NCI-H510A treated with DMSO at 0.1 percent for 48 hours (cell line): ENCODE measurements at places on chromosomes 4 and X.
A peak's percentile ranks its signal among the peaks of the same experiment; 100 is the strongest.

DNA sequence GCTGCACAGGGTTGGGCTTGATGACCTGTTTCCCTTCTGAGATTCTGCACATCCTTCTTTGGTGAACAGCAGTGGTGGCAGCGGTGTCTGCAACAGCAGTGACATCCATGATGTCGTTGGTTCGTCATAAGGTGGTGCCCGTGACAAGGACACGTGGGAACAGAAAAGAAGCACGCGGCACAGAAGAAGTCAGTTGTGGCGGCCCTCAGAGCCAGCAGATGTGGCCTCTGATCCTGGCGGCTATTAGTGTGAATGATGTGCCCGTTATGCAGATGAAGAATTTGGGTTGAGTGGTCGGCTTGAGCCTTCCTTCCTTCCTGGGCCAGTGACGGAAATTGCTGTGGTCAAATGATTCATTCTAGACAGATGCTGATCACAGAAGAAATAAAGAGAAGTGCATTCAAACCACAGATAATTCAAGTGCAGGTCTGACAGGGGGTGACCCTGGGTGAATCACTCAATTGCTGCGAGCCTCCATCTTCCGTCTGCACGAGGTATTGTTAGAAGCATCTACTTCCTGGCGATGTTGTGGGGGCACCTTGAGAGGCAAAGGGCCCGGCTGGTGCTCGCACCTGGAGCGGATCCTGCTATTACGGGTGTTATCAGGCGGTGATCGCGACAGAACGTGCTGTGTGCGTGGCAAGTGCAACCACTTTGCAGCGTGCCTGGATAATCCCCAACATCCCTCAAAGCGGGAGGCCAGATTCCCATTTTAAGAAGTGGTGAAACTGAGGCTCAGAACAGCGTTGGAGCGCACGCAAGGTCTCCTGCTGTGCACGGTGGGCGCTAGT, 215.2 kb upstream of the PSAPL1 start:
- DNase-seq: no peak

DNA sequence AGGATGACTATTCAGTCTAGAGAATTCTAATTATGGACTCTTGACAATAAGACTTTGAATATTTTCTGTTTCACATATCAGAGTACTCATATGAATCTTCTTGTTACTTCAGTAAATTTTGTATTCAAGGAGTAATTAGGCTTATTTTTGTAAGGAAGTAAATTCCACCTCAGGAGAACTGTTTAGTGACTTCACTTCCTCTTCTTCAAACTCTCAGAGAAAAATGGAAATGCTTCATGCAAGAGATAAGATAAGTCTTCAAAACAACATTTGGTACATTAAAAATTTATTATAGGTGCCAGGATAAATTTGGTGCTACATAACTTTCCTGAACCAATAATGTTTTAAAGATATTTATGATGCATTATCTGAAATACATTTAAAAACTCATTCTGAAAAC, 1421.9 kb downstream of the PCDH7 start:
- no peak for DNase-seq

DNA sequence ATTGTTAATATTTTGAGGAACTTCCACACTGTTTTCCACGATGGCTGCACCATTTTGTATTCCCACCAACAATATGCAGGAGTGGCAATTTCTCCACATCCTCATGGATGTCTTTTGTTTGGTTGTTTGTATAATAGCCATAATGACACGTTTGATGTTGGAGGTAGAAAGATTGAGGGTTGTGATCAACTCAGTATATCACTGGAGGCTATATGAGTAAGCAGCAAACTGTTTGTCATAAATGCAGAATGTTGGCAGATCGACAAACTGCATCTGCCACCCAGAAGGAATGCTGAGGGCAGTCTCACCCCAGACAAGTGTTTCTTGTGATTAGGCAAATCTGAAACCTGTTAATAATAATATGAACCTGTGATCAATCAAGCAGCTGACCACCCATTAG, 243.9 kb upstream of the WDFY3 start:
- no peak for DNase-seq

DNA sequence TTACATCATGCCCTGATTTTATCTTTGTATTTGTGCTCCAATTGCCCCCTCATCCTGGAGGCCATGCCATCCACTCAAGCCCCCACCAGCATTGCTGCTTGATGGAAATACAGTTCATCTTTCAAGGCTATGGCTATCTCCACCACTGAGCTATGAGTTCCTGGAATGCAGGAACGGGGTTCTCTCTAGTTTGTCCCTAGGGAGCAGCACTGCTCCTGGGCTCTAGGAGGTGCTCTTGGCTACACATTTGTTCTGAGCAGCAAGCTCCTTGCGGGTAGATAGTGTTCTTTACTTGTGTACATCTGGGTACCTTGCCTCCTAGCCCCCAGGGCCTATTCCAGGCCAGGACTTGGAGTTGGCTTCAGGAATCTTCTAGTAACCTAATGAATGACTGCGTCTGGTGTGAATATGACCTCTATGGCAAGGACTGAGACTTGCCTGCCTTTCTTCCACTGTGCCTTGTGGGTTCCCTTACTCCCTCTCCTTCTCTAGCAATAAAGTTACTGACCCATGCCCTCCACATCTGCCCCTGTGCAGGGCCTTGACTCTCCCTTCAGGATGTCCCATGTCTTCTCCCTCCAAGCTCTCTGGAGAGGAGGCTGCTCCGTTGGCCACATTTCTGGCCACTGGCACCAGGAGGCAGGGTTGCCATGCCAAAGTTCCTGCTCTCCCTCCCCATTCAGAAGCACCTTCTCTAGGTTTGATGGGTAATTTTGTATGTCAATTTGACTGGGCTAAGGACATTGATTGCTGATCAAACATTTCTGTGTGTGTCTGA, 7.6 kb downstream of the CITED1 start:
- no peak for DNase-seq

GRCh38 chr4:84753321-84753972, 170.5 kb downstream of the CDS1 start:
- no peak for DNase-seq

GRCh38 chr4:2296631-2297601, 35.0 kb upstream of the MXD4 start:
- no peak for DNase-seq

DNA sequence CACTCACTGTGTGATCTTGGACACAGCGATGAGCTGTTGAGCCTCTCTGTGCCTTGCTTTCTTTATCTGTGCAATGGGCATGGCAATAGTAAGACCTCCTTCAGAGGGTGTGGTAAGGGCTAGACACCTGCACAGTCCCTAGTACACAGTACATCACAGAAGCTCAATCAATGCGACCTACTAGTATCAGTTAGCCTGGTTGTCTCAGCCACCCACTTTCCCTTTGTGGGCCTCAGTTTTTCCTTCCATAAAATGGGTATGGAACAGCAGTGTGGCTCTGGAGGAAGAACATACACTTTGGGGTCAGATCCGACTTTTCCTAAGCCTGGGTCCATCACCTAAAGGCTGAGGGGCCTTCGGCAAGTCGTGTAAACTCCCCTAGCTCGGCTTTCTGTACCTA, 3.5 kb upstream of the HTRA3 start:
- DNase-seq: no peak

GRCh38 chr4:184250795-184251669, 33.4 kb upstream of the ENPP6 start:
- peak; percentile 35 for DNase-seq

DNA sequence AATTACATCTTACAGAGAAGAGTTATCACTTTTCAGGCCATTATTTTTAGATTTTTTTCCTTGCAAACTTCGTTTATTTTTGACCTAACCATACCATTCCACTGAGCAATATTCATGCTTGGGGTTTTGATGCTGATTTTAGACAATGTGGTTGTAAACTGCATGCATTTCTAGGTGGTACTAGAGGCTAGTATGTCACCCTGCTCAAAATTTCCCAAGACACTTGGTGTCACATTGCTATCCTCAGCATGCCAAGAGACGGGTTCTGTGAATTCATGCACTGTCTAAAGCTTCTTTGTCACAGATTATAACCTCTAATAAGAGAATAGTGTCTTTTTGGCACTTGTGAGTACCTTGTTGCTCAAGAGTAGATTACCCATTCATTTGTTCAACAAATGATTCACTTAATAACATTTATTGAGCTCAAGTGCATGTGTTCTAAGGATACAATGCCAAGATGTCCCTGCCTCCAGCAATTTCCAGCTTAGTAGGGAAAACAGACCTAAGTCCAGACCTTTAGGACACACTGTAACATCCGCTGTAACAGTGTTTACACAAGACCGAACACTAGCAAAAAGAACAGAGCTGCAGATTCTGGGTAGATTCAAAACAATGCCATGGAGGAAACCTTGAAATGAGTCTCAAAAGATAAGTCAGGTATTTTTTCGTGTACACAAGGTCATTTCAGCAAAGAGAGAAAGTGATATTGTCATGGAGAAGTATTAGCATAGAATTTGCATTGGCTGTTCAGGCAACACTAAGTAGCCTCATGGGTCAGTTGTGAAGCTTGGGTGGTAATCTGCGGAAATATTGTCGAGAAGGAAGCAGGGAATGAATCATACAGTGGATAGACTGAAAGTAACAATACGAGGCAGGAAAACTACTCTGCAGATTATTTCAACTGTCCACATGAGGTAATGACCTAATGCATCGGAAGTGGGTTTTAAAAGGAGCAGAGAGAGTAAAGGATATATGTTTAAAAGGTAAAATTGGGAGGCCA, 515.1 kb upstream of the ZFP42 start:
- DNase-seq: no peak

DNA sequence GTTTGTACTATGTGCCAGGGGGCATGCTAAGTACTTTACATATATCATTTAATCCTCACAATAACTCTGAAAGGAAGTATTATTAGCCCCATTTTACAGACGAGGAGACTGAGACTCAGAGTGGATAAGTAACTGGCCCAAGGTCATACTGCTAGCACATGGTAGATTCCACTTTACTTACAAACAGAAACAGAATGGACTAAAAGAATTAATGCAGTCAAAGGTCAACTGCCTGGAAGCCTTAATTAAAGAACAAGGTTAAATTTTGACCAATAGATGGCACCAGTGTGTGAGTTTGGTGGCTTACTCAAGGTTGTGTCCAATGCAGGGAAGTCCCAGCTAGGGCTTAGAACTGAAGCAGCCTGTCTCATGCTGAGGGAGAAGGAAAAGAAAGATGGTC, 4.7 kb downstream of the RIPPLY1 start:
- peak; percentile 35 for DNase-seq

DNA sequence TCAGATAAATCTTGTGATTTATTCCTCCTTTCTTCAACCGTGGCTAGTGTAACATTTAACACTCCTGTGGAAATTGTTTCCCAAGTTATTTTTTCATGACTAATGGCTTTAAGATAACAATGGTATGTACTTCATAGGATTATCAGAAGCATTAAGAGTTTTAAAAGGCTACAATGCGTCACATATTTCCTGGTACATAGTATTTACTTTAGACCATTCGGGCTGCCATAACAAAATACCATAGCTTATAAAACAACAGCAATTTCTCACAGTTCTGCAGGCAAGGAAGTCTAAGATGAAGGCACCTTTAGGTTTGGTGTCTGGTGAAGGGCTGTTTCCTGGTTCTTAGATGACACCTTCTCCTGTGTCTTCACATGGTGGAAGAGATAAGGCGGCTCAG, 158.6 kb downstream of the PAPSS1 start:
- no peak for DNase-seq

GRCh38 chr4:80135702-80136058, 61.6 kb upstream of the PRDM8 start:
- DNase-seq: no peak

DNA sequence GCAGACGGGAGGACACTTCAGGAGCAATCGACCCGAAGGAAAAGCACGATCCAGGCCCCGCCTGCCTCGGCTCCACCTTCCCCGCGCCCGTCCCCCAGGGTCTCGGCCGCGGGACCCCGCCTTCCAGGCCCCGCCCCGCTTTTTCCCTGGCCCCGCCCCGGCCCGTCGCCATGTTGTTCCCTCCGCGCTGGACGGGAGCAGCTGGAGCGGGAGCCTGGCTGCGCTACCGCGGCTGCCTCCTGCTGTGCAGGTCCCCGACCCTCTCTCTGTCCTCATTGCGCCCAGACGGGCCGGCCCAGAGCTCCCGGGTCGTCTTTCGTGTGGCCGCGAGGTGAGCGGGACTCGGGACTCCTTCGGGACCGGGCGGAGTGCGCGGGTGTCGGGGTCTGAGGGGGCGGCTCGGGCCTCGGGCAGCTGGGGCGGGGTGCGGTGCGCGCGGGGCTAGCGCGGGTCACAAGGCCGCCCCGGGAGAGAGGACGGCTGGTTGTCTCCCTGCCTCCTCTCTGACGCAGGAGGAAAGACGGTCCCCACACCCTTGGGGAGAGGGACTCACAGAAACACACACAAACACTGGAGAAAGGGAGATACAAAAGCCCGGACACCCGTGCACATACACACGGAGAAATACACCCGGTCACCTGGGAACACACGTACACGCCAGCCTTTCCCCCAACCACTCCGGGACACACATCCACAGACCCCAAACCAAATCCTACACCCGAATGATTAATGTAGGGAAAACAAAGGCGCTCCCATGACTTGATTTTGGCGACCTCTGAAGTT, at the start of gene RAB9A:
Gene RAB9A (plus strand): TSS at position 171 of the 783 bp plus-strand sequence. CDS start 19,619 bp downstream, outside the sequence.
- DNase-seq: peak; percentile 61

DNA sequence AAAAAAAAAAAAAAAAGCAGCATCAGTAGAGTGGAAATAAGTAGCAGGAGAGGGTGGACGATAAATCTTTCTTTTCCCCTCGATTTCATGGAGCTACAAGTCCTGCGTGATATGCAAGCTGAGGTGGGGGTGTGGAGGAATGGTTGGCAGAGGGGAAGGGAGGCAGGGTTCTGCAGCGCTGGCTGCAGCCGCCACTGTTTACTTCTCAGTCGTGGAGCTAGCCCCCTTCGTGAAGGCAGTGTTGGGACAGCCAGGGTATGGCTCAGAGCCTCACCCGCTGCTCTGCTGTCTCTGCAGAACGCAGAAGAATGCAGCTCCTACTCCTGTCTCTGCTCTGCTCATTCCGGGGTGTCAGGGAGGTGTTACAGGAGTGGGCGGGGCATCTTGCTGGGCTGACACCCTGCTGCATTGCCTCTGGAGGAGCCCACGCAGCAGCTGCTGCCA, 140.6 kb downstream of the GPM6A start:
- no peak for DNase-seq

GRCh38 chrX:108537005-108537404, 97.4 kb downstream of the COL4A5 start:
- peak; percentile 25 for DNase-seq

DNA sequence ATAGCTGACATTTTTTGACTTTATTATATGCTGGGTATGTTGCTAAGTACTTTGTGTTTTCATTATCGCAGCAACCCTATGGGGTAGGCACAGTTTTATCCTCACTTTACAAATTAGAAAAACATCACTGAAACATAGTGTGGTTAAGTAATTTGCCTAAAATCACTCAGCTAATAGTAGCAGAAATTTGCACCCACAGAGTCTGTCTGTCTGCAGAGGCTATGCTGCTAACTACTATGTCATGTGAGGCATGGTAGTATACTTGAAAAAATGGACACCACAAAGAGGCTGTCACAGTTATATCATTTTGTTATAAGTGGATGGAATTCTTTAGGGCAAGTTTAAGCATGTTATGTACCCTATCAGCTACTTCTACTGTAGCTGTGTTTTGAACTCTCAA, 69.0 kb downstream of the STAG2 start:
- no peak for DNase-seq

- DNase-seq: no peak
These were observed 1102.6 kb downstream of the ADGRL3 start for GRCh38 chr4:62302710-62303109.
